Fibroblast of pulmonary artery (primary cell): ENCODE measurements at places on chromosomes 4 and X.

DNA sequence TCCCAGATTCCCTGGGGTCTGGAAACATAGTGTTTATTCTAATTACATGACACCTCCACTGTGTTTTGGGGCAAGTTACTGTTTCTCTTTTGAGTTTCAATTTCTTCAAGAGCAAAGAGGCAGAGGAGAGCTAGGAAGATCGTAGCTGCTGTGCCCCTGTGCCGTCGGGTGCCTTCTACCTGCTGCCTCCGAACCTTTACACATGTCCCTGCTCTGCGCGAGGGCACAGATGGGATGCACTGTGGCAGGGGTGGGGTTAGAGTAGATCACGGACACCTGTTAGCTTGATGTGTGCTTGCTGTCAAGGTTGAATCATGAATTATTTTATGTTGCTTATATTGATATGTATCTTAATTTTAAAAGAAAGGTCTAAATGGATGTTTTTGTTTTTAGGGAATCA is 71.1 kb upstream of the MSANTD1 start:
- DNase-seq, result no peak

- no peak for DNase-seq
Observed at GRCh38 chrX:121014826-121015225, 29.3 kb upstream of the CT47A1 start.

GRCh38 chr4:152107736-152108500 is 347.1 kb upstream of the GATB start:
- no peak for DNase-seq

GRCh38 chrX:129230850-129231512 is 292.3 kb downstream of the SMARCA1 start:
- DNase-seq, result no peak

- DNase-seq, result no peak
Observed at GRCh38 chrX:8741981-8742380, 10.0 kb upstream of the ANOS1 start.

DNA sequence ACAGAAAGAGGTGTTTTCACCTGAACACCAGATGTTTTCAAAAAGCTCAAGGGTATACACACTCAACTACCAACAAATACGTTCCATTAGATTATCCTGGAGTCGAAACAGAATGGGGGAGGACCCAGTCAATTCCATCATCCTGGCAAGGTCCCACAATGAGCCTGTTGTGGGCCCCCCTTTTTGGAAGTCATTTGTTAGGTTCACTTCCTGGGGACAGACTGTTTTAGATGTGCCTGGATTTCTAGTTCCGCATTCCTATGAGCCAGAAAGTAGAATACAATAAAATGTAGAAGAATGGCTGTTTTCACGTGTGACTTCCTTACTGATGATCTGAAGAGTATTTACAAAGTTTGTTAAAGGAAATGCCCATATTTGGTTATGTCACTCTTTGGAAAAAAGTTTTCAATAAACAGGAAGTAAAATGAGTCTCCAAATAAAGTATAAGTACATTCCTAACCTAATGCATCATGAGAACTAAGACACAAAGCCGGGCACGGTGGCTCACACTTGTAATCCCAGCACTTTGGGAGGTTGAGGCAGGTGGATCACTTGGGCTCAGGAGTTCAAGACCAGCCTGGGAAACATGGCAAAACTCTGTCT is 192.5 kb downstream of the MAML3 start:
- DNase-seq, result peak; percentile 15

- DNase-seq, result no peak
Observed at GRCh38 chr4:47413521-47413920, 50.0 kb downstream of the COMMD8 start.

GRCh38 chrX:102985192-102985591 is 48.1 kb downstream of the RAB40AL start:
- DNase-seq, result no peak

GRCh38 chrX:131763674-131764073 is 219.8 kb downstream of the OR13H1 start:
- DNase-seq, result no peak

- DNase-seq, result no peak
Observed at GRCh38 chrX:120813982-120814381, 61.7 kb downstream of the CT47B1 start.

GRCh38 chr4:164081371-164081770 is 586.9 kb downstream of the TMA16 start:
- DNase-seq, result no peak

- DNase-seq, result no peak
Observed at GRCh38 chrX:153522259-153522658, 4.8 kb downstream of the ATP2B3 start.

DNA sequence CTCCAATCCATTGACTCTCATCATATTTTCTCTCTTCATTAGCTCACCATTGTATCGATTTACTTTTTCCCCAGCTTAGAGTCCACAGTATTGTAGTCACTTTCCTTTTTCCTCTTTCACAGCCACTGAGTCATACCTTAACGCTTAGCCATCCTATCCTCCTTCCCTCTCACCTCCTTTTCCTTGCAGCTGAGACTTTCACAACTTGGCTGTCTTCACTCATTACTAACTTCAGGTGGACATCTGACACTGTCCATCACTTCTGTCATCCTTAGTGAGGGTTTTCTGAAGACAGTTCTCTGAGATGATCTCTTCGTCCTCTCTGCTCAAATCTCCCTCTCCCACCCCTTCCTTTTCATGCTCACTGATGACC is 70.5 kb upstream of the ESX1 start:
- no peak for DNase-seq

- DNase-seq, result no peak
Observed at GRCh38 chr4:126658411-126658810, 974.3 kb upstream of the INTU start.

DNA sequence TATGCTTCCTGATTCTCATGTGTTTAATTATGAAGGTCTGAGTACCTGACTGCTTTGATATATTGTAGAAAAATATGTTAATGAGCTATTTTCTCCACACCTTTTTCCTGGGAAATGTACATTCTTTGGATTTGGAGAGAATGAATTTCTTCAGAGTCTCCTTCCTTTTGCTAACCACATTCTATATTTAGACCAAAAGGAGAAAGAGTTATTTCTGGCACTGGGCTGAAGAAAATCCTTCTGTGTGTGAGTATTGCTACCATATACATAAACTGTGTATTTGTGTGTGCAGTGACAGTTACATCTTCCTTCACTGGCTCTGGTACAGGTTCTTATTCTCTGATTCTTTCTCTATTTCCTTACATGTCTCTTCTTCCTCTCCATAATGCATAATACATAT is 44.5 kb upstream of the PGRMC2 start:
- DNase-seq, result peak; percentile 23

DNA sequence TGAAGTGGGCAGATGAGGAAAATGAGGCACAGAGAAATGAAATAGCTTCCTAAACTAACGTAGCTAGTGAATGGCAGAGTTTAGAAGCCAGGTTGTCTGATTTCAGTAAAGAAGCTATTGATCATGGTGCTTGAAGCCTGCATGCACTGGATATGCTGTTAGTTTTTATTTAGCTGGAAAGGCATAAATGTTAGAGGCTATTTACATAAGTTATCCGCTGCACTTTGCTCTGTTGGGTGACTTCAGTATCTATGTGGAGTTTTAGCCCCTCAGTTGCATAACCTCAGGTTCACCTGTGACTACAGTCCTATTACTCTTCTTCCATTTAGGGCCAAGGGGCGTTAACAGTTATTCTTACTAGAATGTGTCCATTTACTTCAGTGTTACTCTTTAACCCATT is 522.4 kb upstream of the RPS6KA3 start:
- DNase-seq, result no peak

DNA sequence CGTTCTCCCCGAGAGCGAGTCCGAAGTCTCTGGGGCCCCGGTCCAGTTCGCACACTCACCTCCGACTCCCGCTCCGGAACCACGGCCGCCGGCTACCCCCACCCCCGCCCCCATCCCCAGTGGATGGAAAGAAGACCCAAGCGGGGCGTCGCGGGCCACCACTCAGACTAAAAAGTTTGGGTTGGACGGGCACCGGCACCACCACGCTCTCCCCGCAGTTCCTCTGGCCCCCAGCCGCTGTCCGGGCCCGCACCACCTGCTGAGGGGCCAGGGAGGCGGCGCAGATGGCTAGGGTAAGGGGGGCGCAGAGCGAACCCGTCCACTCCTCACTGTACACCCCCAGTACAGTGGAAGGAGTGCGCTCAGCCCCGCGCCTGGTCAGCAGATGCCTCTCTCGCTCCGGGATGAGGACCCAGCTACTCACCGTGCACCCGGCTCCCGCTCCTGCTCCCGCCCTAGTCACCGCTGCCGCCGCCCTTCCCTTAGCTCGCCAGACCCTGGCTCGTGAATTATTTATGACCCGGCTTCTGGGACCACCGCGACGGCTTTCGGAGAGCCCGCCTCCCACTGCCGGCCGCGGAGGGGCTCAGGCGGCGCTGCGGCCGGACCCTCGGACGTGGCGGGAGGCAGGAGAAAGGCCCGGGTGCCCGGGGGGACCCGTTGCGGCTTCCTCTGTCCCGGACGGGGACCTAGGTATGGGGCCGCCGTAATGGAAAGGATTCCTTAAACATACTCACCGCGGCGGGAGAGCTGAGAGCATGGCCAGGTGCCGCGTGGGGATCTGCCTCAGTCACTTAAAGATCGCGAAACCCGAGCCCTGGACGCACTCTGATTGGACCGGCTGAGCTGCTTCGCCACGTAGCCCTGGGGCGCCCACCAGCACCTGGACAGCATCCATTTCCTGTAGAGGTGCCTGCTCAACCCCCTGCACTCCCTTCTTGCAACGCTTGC is at the start of gene PROM1:
Gene PROM1 (minus strand): TSS at position 783 of the 951 bp plus-strand sequence. CDS start 8,117 bp downstream, outside the sequence.
- DNase-seq, result no peak
